ENCODE measurements at places on chromosomes 1 and 21.

DNA sequence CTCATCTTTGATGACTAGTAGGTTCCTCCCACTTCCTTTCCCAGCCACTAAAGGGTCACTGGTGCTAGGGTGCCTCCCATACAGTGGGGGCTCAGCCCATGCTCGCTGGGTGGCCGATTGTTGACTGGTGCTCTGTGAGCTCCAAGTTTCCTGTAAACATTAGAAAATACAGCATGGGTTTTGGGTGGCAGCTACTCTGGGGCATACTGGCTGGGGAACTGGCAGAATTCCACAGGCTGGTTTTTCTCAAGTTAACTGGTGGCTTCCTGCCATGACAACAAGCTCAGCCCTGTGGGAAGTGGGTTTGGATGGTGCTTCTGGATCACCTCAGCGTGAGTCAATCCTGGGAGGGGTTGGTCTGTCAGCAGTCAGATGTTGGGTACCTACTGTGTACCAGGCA is 28.7 kb upstream of the CRNN start:
- DNase-seq = no peak

- DNase-seq = no peak
Observed at GRCh38 chr1:6045110-6045502, 582 bp upstream of the KCNAB2 start.

DNA sequence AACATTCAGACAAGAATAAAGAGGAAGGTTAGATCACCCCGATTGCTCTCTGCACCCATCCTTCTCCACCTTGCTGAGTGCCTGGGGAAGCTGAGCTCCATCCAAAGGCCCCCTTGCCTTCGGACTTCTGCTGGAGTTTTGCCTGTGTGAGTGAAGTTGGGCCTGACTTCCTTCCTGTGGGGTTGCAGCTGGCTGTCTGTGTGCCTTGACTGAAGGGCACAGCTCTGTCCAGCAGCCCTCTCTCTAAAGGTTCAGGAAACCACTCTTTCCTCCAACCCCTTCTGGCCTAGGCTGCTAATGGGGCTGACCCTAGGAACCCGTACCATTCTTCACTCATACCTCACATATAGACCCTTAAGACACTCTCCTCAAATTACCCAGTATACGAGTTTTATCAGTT is 173.4 kb upstream of the HMCN1 start:
- no peak for DNase-seq

GRCh38 chr1:41724926-41725325 is 193.8 kb downstream of the HIVEP3 start:
- no peak for DNase-seq

DNA sequence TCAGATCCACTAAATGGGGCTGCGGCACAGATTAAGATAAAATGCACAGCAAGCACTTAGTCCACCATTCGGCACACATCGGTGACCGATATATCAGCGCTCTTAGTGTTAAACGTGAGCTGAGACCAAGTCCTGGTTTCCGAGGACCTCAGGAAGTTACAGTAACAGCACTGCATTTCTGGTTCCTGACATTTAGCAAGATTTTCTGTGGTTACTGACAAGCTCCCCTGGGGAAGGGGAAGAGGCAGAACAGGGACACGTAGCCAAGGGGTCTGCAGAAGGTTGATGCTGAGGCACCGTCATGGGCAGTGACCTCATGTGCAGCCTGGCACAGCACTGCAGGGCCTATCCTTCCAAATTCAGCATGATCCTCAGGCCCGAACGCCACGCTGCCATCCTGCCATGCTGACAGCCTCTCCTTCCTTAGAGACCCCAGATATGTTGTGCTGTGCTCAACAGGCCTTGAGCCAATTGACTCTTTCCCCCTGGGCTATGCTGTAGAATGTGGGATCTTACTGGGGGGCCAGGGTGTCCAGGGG is 13.4 kb upstream of the PEF1 start:
- DNase-seq = no peak

- DNase-seq = no peak
Observed at GRCh38 chr1:205477759-205478247, 22.0 kb upstream of the BLACAT1 start.

- DNase-seq = no peak
Observed at GRCh38 chr1:58006421-58007046, 540.0 kb downstream of the OMA1 start.

- DNase-seq = no peak
Observed at GRCh38 chr21:26679284-26679683, 106.2 kb upstream of the CYYR1 start.

GRCh38 chr1:215605011-215605621 is 38.0 kb downstream of the KCTD3 start:
- DNase-seq = no peak

Measured in stimulated activated CD4-positive, alpha-beta T cell treated with anti-CD3 and anti-CD28 coated beads, Interleukin-1b, Interleukin-23, amount 100 ng/mL, for 1 hour (primary cell).